Amniotic stem cell (primary cell): ENCODE measurements at places on chromosomes 16 and 17.

DNA sequence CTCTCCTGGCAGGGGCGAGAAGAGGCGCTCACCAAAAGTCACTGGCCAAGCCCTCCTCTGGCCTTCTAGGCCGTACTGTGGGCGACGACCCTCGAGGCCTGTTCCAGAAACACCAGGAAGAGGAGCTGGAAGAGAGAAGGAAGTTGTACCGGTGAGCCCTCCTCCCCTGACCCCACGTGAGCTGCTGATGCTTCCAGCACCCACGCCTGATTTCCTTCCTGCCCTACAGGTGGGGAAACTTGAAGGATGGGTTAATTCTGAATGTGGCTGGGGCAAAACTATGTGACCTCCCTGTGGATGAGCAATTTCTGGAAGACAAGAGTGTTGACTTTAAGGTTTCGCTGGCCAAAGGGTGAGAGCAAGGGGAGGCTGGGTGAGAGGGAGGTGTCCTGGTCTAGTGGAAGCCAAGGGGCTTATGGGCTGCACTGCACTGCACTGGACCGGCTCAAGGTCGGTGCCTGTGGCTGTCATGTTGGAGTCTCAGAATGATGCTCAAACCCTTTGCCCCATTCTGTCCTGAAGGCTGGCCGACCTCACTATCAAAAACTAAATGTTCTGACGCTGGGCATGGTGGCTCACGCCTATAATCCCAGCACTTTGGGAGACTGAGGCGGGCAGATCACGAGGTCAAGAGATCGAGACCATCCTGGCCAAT is 6.2 kb downstream of the C17orf100 start:
- DNase-seq = no peak

- no peak for DNase-seq
Measured at GRCh38 chr17:29677221-29677791, 54.6 kb upstream of the CORO6 start.

GRCh38 chr17:58757162-58757613 is 1.5 kb downstream of the PPM1E start:
- no peak for DNase-seq

DNA sequence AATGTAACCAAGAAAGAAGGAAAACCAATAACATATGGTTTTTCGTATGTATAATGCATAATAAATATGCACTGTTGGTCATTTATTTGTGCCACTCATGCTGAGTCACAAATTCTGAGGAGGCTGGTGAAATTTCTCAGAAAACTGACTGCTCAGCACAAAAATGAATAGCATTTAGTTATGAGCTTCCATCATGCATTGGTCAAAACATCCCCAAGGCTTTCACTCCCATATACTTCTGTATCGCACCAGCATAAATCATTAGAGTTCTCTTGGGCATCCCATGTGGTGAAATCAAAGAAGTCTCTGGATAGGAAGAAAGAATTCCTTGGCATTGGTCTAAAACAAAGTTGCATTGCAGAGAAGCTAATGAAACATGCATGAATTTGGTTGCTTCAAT is 785.6 kb upstream of the CDH8 start:
- DNase-seq = no peak

GRCh38 chr16:20683812-20684211 is 13.7 kb downstream of the ACSM1 start:
- DNase-seq = no peak

DNA sequence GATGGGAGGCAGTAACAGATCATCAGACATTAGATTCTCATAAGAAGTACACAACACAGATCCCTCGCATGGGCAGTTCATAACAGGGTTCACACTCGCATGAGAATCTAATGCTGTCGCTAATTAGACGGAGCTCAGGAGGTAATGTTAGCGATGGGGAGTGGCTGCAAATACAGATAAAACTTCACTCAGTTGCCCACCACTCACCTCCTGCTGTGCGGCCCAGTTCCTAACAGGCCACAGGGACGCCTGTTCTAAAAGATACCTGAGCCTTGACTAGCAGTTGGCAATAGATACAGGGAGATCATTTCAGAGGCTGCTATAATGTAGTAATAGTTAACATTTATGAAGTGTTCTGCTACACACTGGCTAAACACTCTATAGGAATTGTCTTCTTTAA is 4.9 kb downstream of the PTRH2 start:
- no peak for DNase-seq

GRCh38 chr16:12262454-12263180 is 286.1 kb downstream of the SNX29 start:
- DNase-seq = no peak

DNA sequence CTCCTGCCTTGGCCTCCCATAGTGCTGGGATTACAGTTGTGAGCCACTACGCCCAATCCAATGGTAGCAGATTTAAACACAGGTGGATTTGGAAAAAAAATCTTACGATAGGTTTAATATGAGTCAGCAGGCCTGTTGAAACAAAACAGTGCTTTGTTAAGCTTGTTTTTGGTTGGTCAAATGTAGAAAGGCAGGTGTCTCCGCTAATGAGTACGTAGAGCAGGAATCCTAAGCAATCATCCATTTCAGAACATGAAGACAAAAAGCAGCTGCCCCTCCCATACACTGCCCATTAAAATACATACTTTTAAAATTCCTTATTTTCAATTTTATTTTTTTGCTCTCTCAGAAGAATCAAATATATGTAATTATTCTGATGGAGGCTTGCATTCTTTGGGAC is 1.9 kb upstream of the WWOX start:
- DNase-seq = no peak

- DNase-seq = no peak
Measured at GRCh38 chr17:49645654-49646053, 32.2 kb downstream of the SPOP start.

- no peak for DNase-seq
Measured at GRCh38 chr17:56891751-56892150, 22.1 kb downstream of the TRIM25 start.

- DNase-seq = no peak
Measured at GRCh38 chr17:77153472-77153871, 12.7 kb downstream of the SEC14L1 start.

DNA sequence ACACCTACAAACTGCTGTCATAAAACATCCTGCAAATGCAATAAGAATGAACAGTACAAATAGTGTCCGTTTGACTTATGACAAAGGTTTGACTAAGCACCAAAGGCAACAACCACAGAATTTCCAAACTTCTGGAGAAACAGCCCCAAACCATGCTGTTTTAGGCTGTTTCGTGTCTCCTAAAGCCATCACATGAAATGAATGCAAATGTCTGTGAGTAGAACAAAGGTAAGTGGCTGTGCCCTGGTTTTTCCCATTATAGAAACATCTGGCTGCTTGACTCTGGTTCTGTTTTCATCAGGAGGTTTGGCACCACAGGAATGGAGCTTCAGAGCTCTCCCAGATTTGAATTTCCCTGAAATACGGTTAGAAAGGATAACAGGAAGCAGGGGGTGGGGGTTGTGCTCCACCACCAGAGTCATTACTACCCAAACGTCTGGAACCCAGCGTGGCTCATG is 4.6 kb upstream of the EMP2 start:
- DNase-seq = no peak

GRCh38 chr16:1653023-1653422 is 25.1 kb upstream of the JPT2 start:
- DNase-seq = no peak

DNA sequence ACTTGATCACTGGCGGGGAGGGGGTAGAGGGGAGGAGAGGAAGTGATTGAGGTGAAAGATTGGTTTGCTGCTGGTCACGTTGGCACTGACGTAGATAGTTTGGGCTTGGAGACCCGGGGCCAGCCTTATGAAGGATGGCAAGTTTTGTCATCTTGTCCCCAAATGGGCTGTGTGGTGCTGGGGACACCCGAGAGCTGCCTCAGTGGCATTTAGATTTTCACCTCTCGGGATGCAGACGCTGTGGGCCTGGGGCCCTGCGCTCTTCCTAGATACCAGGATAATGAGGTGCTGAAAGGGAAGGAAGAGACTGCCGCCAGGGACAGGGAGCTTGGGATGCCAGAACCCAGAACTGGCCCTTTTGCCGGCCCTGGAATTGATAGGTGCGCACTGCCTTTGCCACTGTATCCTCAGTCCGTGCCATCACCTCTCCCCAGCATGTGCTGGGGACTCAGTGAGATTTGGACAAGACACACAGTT is 1.4 kb upstream of the SOCS3 start:
- no peak for DNase-seq
